ENCODE measurements at places on chromosomes 7 and 10. TPM values are rescaled to one million over a fixed set of nuclear protein-coding genes. Genes with fewer than 3 reads are reported as not detected.

GRCh38 chr7:73618538-73618937 is 5.8 kb downstream of the MLXIPL start:
- no peak for DNase-seq

DNA sequence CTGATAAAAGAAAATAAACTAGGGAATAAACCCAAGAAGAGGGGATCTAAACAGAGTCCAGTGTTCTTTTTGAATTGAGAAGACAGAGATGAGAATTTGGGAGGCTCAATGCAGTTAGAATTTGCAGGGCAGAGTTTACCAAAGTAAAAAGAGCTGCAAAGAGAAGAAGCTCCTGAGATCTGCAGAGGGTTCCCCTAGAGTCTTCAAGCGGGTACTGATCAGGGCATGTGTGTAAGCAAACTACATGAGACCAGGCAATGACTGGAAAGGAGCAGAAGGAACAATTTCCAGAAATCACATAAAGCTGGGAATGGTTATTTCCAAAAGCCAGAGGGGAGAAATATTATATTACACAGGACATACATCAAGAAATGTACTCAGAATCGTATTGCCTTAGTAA is 58.1 kb upstream of the TES start:
- DNase-seq = no peak

DNA sequence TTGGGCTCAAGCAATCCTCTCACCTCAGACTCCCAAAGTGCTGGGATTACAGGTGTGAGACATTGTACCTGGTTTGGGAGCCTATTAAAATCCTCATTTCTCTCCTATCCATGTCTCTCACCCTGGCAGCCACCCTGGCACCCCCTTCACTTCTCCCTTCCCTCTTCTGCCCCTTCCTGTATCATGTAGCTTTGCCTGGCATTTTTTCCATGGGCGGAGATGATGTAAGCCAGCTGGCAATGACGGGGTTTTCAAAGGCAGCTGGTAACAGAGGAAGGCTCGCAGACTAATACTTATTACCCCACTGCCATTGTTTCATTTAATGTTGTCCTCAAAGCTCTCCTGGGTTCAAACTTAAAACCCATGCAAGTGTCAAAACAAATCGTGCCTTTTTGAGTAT is 61.9 kb downstream of the RGS10 start:
- DNase-seq = no peak

DNA sequence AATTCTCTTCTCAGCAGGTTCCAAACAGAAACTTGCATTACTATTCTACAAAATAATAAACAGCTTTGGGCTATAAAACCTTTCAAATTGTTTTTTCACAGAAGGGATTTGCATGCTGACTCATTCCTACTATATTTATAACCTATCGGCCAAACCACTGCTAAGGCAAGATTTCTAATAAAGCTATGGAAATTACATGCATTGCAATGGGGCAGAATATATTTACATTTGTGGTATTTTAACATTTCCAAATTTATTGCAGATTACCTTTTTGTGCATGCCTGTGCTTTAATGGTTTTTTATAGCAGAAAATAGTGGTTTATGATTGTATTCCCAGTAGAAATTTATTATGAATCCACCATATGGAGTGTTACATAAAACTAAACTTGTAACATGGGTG is 69.0 kb upstream of the NPVF start:
- DNase-seq = no peak

DNA sequence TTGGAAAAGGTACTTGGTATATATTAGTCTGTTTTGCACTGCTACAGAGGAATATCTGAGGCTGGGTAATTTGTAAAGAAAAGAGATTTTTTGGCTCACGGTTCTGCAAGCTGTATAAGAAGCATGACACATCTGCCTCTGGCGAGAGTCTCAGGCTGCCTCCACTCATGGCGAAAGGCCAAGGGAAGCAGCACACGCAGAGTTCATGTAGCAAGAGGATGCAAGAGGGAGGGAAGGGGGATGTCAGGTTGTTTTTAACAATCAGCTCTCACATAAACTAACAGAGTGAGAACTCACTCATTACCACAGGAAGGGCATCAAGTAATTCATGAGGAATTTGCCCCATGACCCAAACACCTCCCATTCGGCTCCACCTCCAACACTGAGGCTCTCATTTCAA is 484.8 kb upstream of the DPP6 start:
- peak; percentile 21 for DNase-seq

DNA sequence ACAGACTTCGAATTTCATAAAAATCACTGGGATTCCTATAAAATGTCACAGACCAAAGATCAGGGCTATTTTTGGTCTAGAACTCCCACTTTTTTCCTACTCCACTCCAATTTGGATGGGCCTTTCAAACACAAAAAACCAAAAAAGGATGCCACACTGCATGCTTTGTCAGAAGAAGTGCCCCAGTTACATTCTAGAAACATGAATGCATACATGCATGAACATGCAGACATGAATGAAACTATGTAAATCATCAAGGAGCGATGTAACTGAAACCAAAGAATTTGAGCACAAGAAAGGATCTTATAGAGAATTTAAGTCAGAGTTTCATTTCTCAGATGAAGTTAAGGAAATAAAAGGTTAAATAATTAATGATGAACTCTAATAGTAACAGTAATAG is 31.8 kb upstream of the FAM133B start:
- DNase-seq = no peak

DNA sequence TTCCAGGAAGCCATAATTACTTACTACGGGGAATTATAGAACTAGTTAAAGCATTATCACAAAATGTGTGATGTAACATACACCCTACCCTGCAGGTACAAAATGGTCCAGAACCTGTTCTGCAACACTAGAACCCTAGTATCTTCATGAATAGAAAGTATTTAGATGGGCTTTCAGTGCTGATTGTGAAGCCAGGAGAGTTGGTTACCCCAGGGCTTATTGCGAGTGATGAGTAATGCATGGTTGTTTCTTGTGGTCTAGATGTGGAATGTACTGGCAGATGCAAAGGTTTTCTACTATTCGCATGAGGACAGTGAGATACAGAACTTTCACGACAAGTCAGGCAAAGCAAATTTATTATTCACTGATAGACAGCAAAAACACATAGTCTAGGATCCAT is 33.6 kb upstream of the AGR3 start:
- no peak for DNase-seq

DNA sequence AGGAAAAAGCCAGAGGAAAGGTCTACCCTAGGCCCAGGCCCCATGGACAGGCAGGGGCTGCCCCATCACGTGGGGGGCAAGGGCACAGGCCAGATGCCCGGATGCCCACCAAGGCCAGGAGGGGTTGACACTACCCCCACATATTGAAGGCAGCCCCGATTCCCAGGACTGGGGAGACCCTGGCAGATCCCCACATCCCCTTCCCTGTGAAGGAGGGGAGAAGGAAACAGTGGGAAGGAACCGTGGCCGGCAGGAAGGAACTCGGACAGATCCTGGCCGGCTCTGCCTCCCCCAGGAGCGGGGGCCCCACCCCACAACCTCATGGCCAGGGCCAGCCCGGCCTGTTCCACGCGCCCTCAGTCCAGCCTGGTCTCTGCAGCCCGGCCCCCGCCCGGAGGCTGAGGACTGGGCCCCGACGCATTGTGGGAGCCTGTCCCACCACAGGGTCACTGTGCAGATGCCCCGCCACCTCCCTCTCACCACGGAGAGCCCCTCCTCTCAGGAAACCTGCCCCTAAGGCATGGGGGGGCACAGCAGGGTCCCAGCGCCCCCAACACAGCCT is 41.3 kb downstream of the PAPOLB start:
- no peak for DNase-seq

DNA sequence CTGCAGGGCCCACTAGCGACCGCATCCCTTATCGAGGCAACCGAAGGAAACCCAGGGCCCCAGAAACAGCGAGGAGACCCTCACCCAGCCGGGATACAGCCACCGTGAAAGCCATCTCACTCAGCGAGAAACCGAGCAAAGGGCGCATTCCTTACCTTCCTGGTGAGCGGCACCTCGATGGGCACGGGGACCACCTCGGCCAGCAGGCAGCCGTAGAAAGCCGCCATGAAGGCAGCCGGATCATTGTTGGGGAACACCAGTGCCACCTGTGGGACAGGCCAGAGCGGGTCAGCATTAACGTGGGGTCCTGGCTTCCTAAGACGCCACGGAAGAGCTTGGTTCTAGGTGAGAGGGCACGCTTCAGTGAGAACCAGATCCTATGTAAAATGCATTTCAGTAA is 263.7 kb downstream of the ZMYND11 start:
- no peak for DNase-seq

GRCh38 chr10:5525561-5526341 is 990 bp downstream of the CALML3 start:
- DNase-seq = no peak

- DNase-seq = no peak
These were observed 69.4 kb downstream of the FAM53B start for GRCh38 chr10:124674768-124675222.

GRCh38 chr7:66810716-66811115 is 70.2 kb downstream of the RABGEF1 start:
- DNase-seq = no peak

- DNase-seq = no peak
These were observed 36.7 kb downstream of the GOT1 start for GRCh38 chr10:99393683-99394082.

DNA sequence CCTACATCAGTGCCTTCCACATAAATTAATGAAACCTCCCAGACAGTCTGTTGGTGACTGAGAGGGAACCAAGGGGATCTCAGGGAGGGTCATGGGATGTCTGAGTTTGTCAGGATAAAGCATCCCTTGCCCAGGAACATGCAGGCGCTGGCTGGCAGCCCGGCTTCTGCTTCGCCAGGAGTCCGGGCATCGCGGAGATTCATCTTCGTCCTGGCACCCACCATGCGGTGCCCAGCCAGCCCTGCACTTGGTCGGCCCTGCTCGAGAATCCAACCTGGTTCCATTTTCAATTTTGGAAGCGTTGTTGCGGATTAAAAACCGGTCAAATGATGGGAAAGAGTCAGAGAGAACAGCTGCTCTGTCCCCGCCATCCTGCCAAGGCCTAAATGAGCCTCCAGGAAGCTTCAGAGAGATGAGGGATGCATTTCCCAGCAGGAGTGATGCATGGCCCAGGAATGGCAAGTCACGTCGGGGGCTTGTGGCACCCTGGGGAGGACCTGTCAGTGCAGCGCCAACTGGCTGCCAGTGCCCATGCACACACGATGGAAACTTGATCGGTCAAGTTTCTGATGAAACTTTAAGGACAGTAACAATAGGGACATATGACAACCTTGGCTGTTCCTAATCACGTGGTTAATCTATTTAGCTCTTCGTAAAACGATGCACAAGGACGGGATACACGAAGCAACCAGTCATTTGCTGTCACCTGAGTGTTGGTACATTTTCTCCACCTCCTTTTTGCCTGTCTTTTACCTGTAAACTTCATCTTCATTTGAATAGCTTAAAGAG is 260.8 kb upstream of the MKI67 start:
- no peak for DNase-seq

GRCh38 chr7:52682993-52683392 is 352.4 kb upstream of the POM121L12 start:
- no peak for DNase-seq

- DNase-seq = no peak
These were observed 86.8 kb downstream of the ANKRD7 start for GRCh38 chr7:118311121-118311836.

GRCh38 chr10:12357525-12358151 is 8.3 kb downstream of the CAMK1D start:
- no peak for DNase-seq

GRCh38 chr7:104852386-104852785 is 161.6 kb upstream of the KMT2E start:
- DNase-seq = no peak

Gene ZNF107
- 13.8 TPM for polyA plus RNA-seq

Gene RSPH10B
- polyA plus RNA-seq = 0.43 TPM

Gene CYP2C18
- polyA plus RNA-seq = 0.47 TPM

Gene OSBPL3
- polyA plus RNA-seq = 27.6 TPM

Gene HIF1AN
- polyA plus RNA-seq = 47.1 TPM

Gene CRPPA
- polyA plus RNA-seq = 6.0 TPM

Gene PTPN20
- 7.3 TPM for polyA plus RNA-seq

Gene STEAP1B
- 1.6 TPM for polyA plus RNA-seq

Gene CCL26
- polyA plus RNA-seq = not detected

Data from left kidney (tissue), 8 donors.